C1 segment of cervical spinal cord (tissue), 14 donors: ENCODE measurements at places on chromosomes 7 and 10.

DNA sequence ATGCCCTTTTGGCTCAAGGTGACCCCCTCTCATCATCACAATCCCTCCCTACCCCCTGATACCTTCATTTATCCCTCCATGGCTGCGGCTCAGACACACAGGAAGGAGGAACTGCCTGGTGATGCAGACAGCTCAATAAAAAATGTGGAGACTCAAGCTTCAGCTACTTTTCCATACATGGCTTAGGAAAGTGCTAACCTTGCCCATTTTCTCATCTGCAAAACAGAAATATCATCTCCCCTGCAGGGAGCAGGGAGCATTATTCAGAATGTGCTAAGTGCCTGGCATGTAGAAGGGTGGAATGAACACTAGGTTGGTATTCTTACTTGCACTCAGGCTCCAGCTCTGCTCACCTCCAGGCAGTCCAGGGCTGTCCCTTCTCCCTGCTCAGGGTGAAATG is 23.8 kb downstream of the CXCL12 start:
- DNase-seq: no peak

- no peak for DNase-seq
These were observed 333.8 kb downstream of the CALN1 start for GRCh38 chr7:72078301-72078700.

- DNase-seq: no peak
These were observed 28.0 kb upstream of the COMTD1 start for GRCh38 chr10:75263806-75264205.

- no peak for DNase-seq
These were observed 7.2 kb downstream of the CBLL1 start for GRCh38 chr7:107751113-107751512.

GRCh38 chr7:41861642-41862041 is 158.8 kb upstream of the INHBA start:
- no peak for DNase-seq

GRCh38 chr7:85172530-85172941 is 14.3 kb downstream of the SEMA3D start:
- DNase-seq: no peak

DNA sequence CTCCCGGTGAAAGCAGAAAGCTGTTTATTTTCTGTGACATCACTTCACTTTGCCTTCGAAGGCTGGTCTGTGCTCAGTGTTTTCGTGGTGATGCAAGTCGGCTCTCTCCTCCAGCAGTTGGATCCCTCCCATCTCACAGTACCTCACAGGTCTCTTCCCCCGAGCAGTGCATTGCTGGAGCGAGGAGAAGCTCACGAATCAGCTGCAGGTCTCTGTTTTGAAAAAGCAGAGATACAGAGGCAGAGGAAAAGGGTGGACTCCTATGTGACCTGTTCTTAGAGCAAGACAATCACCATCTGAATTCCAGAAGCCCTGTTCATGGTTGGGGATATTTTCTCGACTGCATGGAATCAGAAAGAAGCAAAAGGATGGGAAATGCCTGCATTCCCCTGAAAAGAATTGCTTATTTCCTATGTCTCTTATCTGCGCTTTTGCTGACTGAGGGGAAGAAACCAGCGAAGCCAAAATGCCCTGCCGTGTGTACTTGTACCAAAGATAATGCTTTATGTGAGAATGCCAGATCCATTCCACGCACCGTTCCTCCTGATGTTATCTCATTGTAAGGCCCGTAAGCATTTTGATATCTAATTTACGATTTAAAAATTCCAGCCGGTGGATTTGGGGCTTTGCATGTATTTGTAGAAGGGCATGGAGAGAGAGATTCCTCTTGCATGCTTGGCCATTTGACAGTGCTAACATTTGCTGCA is at the start of gene LGI1:
TSS of gene LGI1 (plus strand) at position 136 of the 707 bp plus-strand sequence. CDS start at position 345, 209 bp downstream.
- no peak for DNase-seq

DNA sequence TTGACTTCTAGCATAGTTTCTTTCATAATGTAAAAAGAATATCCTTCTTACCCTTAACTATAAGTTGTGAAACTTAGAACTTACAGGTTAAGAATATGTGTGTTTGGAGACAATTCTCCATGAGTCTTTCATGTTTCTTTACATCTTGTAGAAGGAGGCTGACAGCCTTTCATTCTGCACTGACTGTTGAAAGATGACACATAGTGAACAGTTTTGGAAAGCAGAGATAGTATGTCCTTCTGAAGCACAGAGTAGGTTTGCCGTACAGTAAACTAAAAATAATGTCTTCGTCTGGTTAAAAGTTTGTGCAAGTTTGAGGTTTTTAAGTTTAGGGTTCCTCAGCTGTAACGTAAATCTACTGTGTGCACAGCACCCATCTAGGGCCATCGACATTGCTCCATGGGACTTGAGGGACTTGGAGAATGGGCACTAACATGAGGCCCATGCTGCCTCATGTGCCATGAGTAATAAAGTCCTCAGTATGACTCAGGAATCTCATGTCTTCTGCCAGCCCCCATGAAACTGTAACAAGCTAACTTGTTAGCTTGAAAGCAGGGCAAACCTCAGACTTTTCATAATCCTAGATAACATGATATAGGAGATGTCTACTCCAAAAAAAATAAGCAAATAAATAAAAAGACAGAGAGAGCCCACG is 24.5 kb upstream of the ELAPOR2 start:
- no peak for DNase-seq

- no peak for DNase-seq
These were observed 21.3 kb upstream of the TBRG4 start for GRCh38 chr7:45132708-45133320.

GRCh38 chr7:29197916-29198315 is 3.3 kb downstream of the CHN2 start:
- DNase-seq: no peak

GRCh38 chr10:74227697-74228424 is 76.8 kb downstream of the ADK start:
- no peak for DNase-seq

- DNase-seq: no peak
These were observed 49.9 kb upstream of the COL1A2 start for GRCh38 chr7:94344826-94345225.

GRCh38 chr10:8539056-8539455 is 484.6 kb downstream of the GATA3 start:
- no peak for DNase-seq

GRCh38 chr7:154633641-154634040 is 369.3 kb downstream of the PAXIP1 start:
- DNase-seq: no peak

DNA sequence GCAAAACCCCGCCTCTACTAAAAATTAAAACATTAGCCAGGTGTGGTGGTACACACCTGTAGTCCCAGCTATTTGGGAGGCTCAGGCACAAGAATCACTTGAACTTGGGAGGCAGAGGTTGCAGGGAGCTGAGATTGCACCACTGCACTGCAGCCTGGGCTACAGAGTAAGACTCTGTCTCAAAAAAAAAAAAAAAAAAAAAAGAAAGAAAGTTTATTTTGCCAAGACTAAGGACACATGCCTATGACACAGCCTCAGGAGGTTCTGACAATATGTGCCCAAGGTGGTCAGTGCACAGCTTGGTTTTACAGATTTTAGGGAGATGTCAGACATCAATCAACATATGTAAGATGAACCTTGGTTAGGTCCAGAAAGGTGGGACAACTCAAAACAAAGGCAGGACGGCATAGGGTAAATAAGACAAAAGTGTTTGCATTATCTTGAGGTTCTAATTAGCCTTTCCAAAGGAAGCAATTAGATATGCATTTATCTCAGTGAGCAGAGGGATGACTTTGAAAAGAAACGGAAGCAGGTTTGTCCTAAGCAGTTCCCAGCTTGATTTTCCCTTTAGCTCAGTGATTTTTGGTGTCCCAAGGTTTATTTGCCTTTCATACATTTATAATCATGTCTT is 20.7 kb upstream of the OTUD1 start:
- no peak for DNase-seq

DNA sequence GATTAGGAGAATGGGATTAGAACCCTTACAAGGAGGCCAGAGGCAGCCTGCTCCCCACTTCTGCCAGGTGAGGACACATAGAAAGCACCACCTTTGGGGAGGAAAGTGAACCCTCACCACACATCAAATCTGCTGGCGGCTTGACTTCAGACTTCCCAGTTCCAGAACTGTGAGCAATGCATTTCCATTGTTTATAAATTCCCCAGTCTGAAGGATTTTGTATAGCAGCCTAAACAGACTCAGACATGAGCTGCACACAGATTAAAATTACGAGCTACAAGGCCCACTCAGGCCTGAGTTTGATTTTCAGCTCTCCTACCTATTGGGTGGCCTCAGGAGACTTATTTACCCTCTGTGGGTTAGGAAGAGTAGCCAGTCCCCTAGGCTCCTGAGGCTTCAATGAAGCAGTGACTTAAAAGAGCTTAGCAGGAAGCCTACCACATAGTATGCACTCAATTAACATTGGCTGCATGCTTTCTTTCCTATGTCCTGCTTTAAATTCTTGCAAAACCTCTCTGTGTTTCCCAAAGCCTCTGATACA is 350.7 kb upstream of the ZMIZ1 start:
- DNase-seq: no peak

DNA sequence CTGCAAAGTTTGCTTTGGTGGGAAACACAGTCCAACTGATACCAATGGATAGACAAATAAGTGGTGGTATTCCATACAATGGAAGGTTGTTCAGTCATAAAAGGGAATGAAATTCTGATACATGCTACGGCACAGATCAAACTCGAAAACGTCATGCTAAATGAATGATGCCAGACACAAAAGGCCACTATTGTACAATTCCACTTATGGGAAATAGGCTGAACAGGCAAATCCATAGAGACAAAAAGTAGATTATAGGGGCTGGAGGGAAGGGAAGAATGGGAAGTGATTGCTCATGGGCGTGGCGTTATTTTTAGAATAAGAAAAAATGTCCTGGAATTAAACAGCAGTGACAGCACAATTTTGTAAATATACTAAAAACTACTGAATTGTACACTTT is 66.0 kb upstream of the FOXK1 start:
- DNase-seq: no peak

DNA sequence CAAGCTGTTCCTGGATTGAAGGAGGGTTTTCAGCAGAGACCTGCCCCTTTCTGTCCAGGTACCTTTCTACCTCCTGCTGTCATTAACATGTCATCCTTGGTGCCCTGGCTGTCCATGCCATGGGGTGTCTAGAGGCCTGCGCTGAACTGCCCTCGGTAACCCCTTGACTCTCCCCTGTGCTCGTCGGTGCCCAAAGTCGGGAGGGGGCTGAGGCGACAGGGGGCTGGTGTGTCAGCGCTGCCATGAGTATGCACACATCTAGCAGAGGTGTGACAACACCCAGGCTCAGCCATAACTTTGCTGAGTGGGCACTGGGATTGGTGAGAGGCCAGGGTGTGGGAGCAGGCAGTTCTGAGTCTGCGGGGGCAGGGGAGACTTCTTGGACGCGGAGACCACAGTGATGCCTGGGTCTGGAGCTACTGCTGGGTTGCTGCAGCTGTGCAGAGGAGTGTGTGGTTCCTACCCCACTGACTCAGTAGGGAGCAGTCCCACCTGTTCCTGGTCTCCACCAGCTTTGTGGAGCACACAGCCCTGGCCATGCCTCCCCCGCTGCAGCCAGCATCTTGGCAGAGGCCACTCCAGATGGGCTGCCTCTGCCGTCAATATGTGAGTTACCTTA is 376.2 kb upstream of the SEMA3C start:
- no peak for DNase-seq

DNA sequence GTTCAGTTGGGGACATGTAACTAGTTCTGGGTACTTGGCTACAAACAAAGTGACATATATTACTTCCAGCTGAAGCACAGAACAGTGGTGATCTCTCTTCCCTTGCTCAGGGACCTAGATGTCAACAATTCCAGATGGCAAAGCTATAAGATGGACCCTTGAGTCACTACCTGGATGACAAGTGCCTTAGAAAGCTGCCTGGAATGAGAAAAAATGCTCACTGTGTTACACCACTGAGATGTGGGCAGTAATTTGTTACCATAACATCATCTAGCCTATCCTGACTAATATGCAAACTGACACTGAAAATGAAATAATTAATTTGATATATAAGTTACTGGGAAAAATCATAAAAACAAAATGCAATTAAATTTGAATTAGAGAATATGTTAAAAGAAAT is 16.4 kb upstream of the CTTNBP2 start:
- no peak for DNase-seq

GRCh38 chr7:2212906-2213305 is 19.8 kb downstream of the MAD1L1 start:
- no peak for DNase-seq

DNA sequence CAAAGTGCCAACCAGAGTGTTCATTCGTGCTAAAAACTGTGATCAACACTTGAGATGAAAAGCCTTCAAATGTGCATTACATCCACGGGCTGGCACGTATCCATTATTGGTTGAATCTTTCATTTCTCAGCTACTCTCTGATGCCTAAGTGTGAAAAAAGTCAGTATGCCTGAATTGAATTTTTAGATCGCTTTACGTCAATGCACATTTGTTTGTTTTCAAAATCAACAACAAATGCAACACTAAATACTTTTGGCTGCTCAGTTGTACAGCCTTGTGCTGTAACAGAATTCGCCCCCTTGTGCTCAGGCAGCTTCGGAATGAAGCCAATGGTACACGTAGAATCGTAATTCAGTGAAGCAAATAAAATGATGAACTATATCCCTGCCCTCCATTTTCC is 446.5 kb upstream of the NRP1 start:
- no peak for DNase-seq

DNA sequence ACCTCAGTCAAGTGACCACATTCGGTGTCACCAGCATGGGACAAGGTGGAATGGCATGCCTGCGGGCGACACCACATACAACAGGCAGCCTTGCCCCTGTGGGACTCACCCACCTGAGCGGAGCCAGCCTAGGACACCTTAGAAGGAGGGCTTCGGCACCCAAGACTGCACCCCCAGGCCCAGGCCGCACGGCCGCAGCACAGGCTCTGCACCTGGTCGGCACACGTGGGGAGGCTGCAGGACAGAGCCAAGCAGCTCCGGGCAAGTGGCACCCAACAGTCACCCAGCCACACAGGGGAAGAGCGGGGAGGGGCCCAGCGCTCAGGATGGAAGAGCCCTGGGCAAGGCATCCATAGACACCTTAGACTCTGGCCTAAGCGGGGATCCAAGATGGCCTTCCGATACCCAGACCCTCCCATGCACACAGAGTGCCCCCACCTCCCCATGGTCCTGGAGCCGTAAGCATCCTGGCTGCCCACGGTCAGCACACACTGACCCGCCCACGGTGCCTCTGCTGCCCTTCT is 16.1 kb upstream of the GPER1 start:
- no peak for DNase-seq

DNA sequence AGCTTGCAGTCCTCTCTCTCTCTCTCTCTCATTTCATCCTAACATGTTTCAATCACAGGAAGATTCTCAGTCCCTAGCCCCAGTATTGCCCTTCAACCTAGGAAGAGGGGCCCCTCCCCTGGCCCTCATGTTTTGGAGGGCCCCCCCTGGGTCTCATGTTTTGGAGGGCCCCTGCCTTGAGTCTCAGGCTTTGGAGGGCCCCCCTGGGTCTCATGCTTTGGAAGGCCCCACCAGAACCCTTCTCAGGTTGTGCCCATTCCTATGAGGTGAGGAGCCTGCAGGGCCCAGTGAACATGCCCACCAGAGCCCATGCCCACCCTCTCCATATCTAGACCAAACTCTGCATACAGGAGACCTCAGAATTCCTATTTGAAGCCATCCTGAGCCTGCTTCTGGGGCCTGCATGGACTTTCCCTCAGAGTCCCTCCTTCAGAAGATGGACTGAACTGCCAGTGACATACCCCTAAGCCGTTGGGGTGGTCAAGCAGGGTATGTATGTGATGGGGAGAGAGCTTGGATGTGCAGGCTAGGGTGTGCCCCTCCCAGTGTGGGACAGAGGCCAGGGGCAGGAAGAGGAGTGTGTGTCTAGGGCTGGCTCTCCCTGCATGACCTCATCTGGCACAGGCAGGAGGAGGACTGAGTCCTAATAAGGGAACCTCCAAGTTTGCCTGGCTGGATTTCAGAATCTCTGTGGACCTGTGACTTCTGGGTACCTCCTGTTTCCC is 8.1 kb upstream of the VDAC2 start:
- DNase-seq: no peak

GRCh38 chr7:142450206-142450605 is 192.3 kb upstream of the PRSS58 start:
- DNase-seq: no peak
